ENCODE measurements at places on chromosomes 16 and 17. TPM values are rescaled to one million over a fixed set of nuclear protein-coding genes. Genes with fewer than 3 reads are reported as not detected.

OR2C1 gene
- not detected for total RNA-seq

SDR42E2 gene
- not detected for total RNA-seq

HID1 gene
- total RNA-seq = 9.9 TPM

KRTAP4-6 gene
- total RNA-seq = not detected

PKMYT1 gene
- 0.50 TPM for total RNA-seq

PGS1 gene
- total RNA-seq = 19.8 TPM

RPS6KB1 gene
- total RNA-seq = 24.2 TPM

HOXB9 gene
- not detected for total RNA-seq

RNF222 gene
- total RNA-seq = not detected

KRTAP9-8 gene
- not detected for total RNA-seq

AANAT gene
- total RNA-seq = not detected

MC1R gene
- total RNA-seq = 0.64 TPM

OR3A1 gene
- not detected for total RNA-seq

PRR29 gene
- total RNA-seq = not detected

IRX6 gene
- total RNA-seq = 28.1 TPM

TMEM238L gene
- total RNA-seq = not detected

PHOSPHO1 gene
- total RNA-seq = 0.47 TPM

TOX3 gene
- total RNA-seq = not detected

TEKT5 gene
- not detected for total RNA-seq

ANKS4B gene
- not detected for total RNA-seq

ACOX1 gene
- total RNA-seq = 76.0 TPM

MMP28 gene
- total RNA-seq = 1.9 TPM

GALK1 gene
- total RNA-seq = 10.4 TPM

ABCA9 gene
- total RNA-seq = 6.3 TPM

SBK1 gene
- 4.4 TPM for total RNA-seq

HOXB3 gene
- total RNA-seq = 0.72 TPM

NKD1 gene
- 0.34 TPM for total RNA-seq

IL32 gene
- total RNA-seq = 65.3 TPM

MATCAP1 gene
- total RNA-seq = 10.9 TPM

TBX2 gene
- 5.9 TPM for total RNA-seq

FOXJ1 gene
- total RNA-seq = not detected

ZP2 gene
- not detected for total RNA-seq

HDAC5 gene
- 73.3 TPM for total RNA-seq

CORO6 gene
- 80.5 TPM for total RNA-seq

PIK3R6 gene
- total RNA-seq = 1.4 TPM

LITAFD gene
- total RNA-seq = not detected

KRT13 gene
- total RNA-seq = not detected

TAC4 gene
- not detected for total RNA-seq

SPNS3 gene
- 0.85 TPM for total RNA-seq

MYH10 gene
- 33.3 TPM for total RNA-seq

RNF167 gene
- 77.4 TPM for total RNA-seq

HSPB9 gene
- not detected for total RNA-seq
